ACHN (cell line): ENCODE measurements at places on chromosomes 7 and 10.

- DNase-seq: no peak
These were observed 10.1 kb upstream of the INPP5A start for GRCh38 chr10:132527339-132528063.

DNA sequence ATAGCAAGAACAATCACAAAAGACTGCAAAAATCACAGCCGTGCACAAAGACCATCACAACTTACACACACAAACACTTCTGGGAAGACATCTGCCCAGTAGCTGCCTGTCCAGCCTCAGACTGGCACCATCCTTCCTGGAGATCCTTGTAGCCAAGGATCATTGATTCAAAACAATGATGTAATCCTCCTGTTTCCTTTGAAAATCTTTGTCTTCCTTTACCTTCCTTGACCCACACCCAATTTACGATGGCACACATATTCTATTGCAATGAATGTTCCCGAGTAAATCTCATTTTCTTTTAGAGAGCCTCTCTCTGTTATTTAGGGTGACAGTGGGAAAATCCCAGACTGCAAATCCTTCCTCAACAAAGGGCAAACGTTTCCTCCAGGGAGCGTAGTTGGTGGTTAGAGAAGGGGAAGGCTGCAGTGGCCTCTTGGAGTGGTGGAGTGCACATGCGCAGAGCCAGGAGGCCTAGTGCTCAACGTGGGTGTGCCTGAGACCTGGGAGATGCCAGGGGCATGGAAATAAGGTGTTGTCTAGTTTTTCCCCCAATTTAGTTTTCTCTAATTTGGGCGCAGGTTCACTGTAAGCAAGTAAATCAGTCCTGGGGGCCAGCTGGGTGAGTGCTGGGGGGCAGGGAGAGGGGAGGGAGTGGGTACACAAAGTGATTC is 3.1 kb upstream of the INPP5A start:
- no peak for DNase-seq

DNA sequence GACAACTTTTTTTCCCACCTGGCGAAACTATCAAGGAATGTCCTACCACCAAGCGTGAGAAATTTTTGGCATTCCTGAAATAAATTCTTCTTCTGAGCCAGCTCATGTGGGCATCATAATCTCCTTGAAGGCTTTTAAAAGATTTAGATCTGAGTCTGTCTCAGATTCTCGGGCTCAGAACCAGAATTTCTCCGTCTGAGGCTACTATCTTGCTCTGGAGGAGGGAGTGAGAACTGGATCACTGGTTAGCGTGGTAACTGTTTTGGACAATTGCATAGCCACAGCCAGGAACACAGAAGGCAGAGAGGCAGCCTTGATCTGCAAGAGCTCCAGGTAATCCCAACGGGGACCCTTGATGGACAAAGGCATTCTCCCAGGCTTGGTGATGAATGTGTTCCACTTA is 1.0 kb upstream of the PLAC9 start:
- peak; percentile 30 for DNase-seq

- DNase-seq: peak; percentile 12
These were observed 303.4 kb downstream of the PCLO start for GRCh38 chr7:82859106-82859850.

DNA sequence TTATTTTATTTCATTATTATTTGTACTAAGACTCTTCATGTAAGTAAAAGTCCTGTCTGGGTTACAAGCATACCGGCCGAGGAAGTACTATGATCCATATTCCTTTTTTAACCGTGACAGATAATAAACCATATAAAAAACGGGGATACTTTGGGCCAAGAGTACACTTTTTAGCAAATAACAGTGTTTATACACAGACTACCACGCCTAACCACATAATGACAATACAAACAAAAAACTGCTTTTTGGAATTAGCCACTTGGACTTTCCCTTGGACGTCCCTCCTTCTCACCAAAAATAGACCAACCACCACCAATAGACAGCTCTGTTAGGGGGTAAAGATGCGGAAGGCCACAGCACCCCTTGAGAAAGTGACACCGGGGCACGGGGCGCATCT is 800 bp downstream of the MINDY3 start:
- DNase-seq: no peak

GRCh38 chr10:43377424-43377883 is 6.0 kb downstream of the FXYD4 start:
- no peak for DNase-seq

GRCh38 chr10:6140141-6140841 is 51.5 kb downstream of the RBM17 start:
- DNase-seq: peak; percentile 38

DNA sequence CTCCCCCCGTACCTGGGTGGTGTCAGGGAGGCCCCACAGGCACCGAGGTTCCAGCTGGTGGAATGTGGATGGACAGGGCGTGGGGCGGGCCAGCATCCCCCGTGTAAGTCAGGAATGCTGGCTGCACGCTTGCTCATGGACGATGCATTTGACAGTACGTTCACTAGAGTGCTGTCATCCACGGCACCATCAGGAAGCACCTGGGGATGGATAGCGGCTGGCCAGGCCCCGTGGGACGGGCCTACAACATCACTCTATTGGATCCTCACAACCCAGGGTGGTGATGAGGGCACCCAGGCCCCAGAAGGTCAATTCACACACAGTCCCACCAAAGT is 63.6 kb downstream of the INSIG1 start:
- no peak for DNase-seq

GRCh38 chr10:85764108-85764507 is 602.5 kb downstream of the GRID1 start:
- no peak for DNase-seq

DNA sequence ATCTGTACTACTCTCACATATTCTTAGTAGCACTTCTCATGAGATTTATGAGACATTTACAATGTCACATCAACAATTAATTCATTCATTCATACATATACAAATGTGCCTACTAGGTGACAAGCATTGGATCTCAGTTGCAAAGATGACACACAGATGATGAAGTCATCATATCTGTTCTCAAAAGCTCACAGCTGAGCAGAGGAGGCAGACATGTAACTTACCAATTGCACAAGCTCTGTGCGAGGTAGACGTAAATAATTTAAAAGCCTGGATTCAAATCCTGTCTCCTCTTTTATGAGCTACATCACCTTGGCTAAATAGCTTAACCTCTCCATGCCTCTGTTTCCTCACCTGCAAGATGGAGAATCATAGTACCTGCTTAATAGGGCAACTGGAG is 109.4 kb upstream of the FAM133B start:
- DNase-seq: no peak

DNA sequence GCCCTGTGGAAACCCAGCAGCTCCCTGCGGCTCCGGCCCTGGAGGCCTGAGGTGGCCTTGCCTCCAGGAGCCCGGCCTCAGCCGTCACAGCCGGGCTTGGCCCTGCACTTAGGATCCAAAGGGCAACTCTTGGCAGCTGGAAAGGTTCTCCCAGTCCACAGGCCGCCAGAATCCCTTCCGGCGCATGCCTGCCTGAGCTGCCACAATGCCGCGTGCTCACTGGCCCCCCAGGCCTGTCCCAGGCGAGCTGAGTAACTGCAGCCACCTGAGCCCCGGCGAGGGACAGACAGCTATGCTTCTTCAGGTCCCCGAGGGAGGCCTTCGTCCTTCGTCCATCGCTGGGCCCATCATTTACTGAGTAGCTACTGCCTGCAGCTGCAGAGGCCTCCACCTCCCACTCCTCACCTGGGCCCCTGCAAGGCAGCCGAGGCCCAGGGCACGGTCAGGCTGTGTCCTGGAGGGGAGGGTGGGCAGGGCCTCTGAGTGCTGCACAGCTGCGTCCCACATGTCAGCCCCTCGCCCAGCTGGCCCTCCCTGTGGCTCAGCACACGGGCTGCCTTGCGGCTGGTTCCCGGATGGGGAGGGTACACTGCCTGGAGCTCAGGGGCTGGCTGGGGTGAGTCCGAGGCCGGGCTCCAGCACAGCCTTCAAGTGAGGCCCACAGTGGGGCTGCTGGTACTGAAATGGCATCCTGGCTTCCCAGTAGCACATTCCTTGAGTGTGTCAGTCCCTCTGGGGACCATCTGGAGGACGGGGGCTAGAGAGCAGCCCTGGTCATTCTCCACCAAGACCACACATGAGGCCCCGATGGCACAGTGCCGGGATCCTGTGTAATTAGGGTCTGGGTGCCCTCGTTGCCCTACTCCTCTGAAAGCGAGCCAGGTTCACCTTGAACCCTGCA is 172.5 kb downstream of the ELFN1 start:
- no peak for DNase-seq

- no peak for DNase-seq
These were observed 9.8 kb upstream of the ACTA2 start for GRCh38 chr10:88962336-88962735.

DNA sequence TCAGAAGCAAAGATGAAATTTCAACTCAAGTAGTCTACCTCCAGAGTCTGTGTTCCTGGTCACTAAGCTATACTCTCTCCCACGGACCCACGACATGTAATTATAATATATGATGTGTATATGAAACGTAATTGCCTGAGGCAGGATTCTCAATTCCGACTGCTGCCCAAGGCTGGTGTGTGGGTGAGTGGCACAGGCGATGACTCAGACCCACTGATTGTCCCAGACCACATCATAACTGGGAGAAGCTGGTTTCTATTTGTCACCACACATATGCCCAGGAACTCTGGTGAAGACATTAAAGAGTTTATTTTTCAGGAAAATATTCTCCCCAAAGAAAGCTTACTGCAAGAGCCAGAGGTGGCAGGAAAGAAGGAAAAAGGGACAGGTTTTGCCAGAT is 219.3 kb downstream of the JAZF1 start:
- DNase-seq: peak; percentile 57

DNA sequence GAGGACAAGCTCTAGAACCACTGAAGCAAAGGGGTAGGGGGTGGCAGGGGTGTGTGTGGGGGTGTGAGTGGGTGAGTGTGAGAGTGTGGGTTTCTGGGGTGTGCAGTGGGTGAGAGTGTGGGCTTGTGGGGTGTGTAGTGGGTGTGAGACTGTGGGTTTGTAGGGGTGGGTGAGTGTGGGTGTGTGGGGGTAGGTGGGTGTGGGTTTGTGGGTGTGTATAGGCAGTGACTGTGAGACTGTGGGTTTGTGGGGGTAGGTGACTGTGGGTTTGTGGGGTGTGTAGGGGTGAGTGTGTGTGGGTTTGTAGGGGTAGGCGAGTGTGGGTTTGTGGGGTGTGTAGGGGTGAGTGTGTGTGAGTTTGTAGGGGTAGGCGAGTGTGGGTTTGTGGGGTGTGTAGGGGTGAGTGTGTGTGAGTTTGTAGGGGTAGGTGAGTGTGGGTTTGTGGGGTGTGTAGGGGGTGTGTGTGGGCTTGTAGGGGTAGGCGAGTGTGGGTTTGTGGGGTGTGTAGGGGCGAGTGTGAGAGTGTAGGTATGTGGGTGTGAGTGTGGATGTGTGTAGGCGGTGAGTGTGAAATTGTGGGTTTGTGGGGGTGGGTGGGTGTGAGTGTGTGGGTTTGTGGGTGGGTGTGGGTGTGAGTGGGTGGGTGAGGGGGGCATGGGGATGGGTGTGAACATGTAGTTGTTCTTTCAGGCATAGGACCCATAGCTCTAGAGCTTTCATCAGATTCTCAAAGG is 8.8 kb downstream of the NOS3 start:
- DNase-seq: no peak

GRCh38 chr7:94067047-94067446 is 62.9 kb upstream of the BET1 start:
- no peak for DNase-seq

DNA sequence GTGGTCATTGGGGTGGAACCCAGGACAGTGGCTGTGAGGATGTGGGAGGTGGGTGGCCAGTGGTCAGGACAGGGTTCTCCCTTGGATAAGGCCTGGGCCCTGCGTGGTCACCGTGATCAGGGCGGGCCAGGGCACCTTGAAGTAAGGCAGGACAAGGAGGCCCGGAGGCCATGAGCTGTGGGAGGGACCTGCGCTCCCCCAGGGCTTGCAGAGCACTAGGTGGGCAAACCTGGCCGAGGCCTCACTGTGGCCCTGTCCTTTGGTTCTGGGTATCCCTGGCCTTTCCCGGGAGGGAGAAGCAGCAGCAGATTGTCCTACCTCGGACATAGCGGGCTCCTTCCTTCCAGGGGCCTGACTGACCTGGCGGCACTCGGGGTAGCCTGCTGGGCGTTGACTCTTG is 144.8 kb upstream of the RET start:
- DNase-seq: no peak
